GM23248 (cell line): ENCODE measurements at places on chromosomes 5 and 9. TPM values are rescaled to one million over a fixed set of nuclear protein-coding genes. Genes with fewer than 3 reads are reported as not detected.

DNA sequence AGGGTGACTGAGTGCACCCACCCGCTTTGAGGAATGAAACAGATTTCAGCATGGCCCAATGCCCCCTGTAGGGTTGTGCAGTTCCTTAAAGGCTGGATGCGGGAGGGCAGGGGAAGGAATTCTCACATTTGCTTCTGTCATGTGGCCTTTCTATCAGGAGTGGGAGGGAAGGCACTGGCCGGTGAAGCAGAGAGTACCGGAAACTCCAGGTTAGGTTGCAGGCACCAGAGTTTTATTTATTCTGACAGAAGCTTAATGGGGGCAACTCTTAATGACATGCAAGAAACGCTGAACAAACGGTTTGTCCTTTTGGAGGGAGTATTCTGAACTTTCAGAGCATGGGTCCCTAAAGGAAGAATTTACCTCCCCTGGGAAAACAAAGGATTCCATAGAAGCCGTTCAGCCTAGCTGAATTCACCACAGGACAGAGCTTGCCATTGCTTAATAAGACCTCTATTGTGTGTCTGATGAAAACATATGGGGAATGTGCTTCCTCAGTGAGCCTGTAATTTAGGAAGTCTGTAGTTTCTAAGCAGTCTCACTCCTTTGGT lies 44.1 kb upstream of the EQTN start:
- H3K4me1 ChIP-seq: no peaks in the 10 kb centered on the region
- DNase-seq: no peak
- H3K36me3 ChIP-seq: no peaks in the 10 kb centered on the region
- no peaks in the 10 kb centered on the region; the same call in 1 of the 2 replicates for H3K27me3 ChIP-seq
- H3K27ac ChIP-seq: no peak overlapping the region
- no peak overlapping the region for H3K4me3 ChIP-seq

DNA sequence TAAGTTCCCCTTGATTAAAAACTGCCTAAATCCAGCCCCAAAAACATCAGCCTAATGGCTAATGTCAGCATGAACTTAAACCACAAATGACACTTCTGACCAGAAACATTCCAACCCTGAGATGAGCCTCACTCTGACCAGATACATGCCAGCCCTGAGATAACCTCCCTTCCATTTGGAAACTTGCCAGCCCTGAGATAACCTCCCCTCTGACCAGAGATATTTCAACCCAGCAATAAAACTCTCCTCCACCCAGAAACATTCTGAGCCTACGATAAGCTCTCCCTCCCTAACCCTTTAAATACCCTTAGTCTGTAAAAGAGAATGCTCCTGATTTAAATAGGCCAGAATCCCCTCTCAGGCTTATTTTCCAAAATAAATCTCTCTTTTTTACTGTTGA lies 1035.7 kb upstream of the NUDT12 start:
- H3K4me3 ChIP-seq: no peak overlapping the region
- H3K36me3 ChIP-seq: no peaks in the 10 kb centered on the region
- no peaks in the 10 kb centered on the region for H3K4me1 ChIP-seq

- H3K36me3 ChIP-seq: peaks cover 60% of the 10 kb centered on the region
- peaks cover 24% of the 10 kb centered on the region for H3K4me1 ChIP-seq
- H3K4me3 ChIP-seq: no peak overlapping the region
- peak; percentile 66 for DNase-seq
Measured at GRCh38 chr9:35696520-35697215, 6.9 kb upstream of the TPM2 start.

DNA sequence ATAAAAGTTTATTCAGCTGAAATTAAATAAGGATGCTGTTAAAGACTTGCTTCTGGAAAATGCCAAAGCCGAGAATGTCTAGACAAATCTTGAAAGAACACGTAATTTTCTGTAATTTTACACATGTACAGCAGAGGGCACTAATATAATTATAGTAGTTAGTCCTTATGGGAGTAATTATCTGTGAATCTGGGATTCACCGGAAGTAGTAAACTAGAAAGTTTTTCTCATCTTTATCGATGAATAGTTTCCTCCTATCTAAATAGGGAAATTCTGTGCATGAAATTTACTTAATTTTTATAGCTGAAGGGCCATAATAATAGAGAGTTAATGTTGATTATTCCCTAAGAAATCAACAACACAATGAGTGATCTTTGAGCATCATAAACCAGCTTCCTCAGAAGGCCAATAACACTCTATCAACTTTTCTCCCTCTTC lies 18.4 kb upstream of the CNTLN start:
- DNase-seq: peak; percentile 72
- peaks cover 4% of the 10 kb centered on the region; the same call in 1 of the 2 replicates for H3K4me1 ChIP-seq
- no peaks in the 10 kb centered on the region for H3K36me3 ChIP-seq
- no peaks in the 10 kb centered on the region for H3K27me3 ChIP-seq
- peak overlapping the region; percentile 22 for H3K4me3 ChIP-seq
- H3K27ac ChIP-seq: no peak overlapping the region

DNA sequence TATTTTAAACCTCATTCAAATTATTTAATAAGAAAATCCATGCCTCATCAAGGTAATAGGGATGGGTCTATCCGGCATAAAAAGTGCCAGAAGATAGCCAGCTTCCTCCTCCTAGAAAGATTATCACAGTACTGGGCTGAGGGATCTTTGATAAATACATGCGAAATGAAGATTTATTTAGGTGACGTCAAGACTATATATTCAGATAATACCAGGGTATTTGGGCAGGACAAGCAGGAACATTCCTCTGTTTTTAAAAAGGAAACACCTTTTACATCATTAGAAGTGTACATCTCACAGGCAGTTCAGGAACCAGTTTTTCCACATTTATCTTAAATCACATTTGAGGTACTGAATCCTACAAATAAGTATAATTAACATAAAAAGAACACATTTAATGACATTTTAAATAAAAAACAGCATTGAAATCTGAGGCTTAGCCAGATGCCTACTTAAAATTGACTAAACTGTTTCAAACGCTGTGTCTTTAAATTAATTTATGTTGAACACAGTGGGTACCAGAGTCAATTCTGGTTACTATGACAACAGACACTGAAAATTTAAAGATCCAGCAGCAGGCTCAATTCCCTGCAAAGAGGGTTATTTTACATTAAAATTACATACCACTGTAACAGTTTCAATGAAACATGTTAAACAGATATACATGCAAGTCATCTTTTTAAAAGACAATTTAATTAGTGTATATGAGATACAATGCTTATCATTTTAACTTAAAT lies 124.7 kb upstream of the SLCO6A1 start:
- H3K27me3 ChIP-seq: no peaks in the 10 kb centered on the region
- no peak overlapping the region for H3K4me3 ChIP-seq
- no peaks in the 10 kb centered on the region for H3K36me3 ChIP-seq

DNA sequence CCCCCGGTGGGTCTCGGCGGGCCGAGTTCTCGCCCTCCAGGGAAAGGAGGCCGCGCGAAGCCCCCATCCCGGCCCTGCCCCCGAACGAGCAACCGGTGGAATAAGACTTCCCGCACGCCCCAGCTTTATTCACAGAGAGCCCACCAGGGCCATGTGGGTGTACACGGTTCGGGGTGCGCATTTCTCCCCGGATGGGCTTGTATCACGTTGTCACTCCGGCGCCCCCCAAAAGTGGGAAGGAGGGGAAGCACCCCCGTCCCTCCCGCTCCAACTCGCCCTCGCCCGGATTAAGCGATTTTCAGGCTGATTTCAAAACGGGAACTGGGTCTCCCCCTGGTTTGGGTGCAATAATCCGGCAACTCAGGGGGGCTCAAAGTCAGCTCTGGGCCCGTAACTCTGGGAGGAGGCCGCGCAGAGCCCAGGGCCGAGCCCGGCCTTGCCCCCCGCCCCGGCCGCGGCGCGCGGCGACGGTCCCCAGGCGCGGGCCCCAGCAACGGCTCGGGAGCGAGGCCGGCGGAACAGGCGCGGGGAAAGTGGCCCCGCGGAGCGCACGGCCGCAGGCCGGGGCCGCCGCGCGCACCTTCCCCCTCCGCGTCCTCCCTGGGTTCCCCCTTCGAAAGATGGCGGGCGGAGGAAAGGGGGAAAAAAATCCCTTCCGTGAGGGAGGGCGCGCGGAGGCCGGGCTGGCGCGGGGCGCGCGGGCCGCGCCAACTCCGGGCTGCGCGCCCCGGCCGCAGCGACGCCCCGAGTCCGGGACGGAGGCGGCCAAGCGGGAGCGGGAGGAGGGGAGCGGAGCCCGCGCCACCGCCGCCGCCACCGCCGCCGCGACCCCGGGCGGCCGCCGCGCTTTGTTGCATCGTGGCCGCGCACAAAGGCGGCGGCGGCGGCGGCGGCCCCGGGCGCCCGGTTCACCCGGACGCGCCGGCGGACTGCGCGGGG lies 644 bp downstream of the BRD3 start:
- peak; percentile 60 for DNase-seq
- peak overlapping the region; percentile 96 for H3K4me3 ChIP-seq
- no peaks in the 10 kb centered on the region for H3K36me3 ChIP-seq
- 0 out of 2 replicates have a peak, but pooled peaks cover 7% of the 10 kb centered on the region for H3K4me1 ChIP-seq
- peaks cover 22% of the 10 kb centered on the region for H3K27me3 ChIP-seq

- DNase-seq: no peak
- no peaks in the 10 kb centered on the region for H3K4me1 ChIP-seq
- no peak overlapping the region for H3K27ac ChIP-seq
- H3K4me3 ChIP-seq: no peak overlapping the region
- no peaks in the 10 kb centered on the region for H3K27me3 ChIP-seq
Measured at GRCh38 chr9:28808042-28808441, 1234.8 kb upstream of the C9orf72 start.

DNA sequence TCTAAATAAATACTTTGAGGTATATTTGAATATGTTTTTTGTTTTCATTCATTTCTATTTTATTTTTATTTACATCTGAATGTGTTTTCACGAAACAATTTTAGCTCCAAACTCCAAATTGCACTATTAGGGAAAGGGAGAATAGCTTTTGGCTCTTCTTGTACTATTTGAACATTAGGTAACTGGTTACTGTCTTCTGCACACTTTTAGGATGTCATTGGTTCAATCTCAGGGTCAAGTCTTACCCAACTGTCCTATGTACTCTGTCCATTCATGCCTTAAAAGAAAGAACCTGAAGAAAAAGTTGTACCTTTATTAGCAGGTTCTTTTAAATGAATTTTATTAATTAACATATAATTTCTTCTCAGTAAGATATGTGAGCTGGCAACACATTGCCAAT lies 51.6 kb downstream of the ITGA1 start:
- H3K27me3 ChIP-seq: no peaks in the 10 kb centered on the region
- DNase-seq: no peak
- no peak overlapping the region for H3K27ac ChIP-seq
- no peak overlapping the region for H3K4me3 ChIP-seq

- H3K4me1 ChIP-seq: peaks cover 24% of the 10 kb centered on the region
- H3K27me3 ChIP-seq: no peaks in the 10 kb centered on the region
- H3K4me3 ChIP-seq: no peak overlapping the region
- no peaks in the 10 kb centered on the region for H3K36me3 ChIP-seq
- peak; percentile 50 for DNase-seq
Measured at GRCh38 chr9:38079461-38080031, 10.5 kb upstream of the SHB start.

DNA sequence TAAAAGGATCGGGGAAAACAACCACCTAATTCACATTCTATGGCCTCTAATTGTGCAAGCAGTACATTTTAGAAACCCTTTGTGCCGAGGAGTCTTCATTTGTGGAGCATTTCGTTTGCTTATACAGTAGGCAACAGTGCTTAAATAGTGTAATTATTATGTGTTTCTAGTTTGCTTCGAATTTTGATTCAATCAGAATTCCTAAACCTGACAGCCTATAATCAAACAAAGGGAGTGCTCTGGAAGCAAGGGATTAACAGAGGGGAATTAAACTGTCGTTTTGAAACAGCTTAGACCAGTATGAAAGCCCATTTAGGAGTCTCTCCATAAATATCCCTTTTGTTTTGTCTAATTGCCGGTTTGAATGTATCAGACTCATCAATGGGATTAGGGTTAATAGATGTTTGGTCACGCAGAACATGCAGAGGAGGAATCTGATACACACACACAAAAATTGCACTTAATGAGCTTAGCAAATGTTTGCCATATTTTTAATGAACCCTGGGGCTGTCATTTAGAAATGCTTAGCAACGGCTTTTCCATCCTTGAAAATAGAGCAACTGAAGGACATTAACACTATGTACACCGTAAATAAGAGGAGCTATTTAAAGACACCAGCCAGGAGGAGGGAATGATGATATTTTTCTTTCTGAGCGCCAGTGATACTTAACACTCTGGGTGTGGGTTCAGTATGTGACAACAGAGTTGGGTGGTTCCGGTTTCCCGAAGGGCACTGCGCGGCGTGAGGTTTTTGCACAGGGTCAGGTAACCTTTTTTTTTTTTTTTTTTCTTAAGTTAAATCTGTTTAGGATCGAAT lies 404.7 kb downstream of the TLE4 start:
- DNase-seq: no peak
- no peaks in the 10 kb centered on the region for H3K4me1 ChIP-seq
- H3K4me3 ChIP-seq: no peak overlapping the region

GRCh38 chr9:114806526-114806900 lies 674 bp upstream of the TNFSF15 start:
- no peaks in the 10 kb centered on the region for H3K36me3 ChIP-seq
- no peaks in the 10 kb centered on the region for H3K4me1 ChIP-seq

- H3K4me1 ChIP-seq: peaks cover 55% of the 10 kb centered on the region
- no peak overlapping the region for H3K27ac ChIP-seq
- DNase-seq: no peak
- H3K27me3 ChIP-seq: no peaks in the 10 kb centered on the region
- no peak overlapping the region for H3K4me3 ChIP-seq
Measured at GRCh38 chr9:6428940-6429889, 16.2 kb downstream of the UHRF2 start.

GRCh38 chr9:89668216-89668865 lies 63.5 kb downstream of the GADD45G start:
- DNase-seq: no peak
- no peaks in the 10 kb centered on the region for H3K36me3 ChIP-seq
- no peak overlapping the region for H3K4me3 ChIP-seq
- no peaks in the 10 kb centered on the region for H3K4me1 ChIP-seq

DNA sequence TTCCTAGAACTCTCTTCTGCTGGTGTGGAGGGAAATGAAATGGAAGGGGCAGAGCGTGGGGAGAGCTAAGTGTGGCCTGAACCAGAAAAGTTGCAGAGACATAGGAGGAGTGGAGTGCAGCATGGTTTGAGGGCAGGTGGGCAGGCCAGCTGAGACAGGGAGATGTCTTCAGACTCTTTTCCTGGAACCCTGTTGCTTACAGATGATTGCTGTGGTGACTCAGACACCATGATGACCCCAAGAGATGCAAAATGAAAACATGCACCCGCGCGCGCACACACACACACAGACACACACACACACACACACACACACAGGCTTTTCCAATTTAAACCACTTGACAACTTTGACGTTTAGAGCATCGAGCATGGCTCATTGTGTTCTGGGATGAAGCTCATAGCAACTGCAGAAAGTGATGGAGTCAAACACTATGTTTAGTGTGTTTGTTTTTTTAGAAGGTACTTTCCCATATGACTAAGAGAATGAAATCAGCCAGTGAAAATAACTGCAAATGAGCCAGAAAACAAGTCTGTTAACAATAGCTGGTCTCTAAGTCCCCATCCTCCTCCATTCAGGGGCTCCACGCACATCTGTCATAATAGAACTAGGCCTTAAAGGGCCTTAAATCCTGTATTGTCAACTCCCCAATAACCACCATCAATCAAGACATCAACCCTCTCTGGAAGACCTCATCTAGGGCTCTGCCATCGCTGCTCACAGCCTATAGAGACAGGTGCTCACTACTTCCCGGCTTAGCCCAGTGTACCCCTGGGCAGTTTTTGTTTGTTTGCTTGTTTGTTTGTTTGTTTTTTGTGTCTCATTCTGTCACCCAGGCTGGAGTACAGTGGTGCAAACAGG lies 9.6 kb downstream of the TMOD1 start:
- peaks cover 16% of the 10 kb centered on the region for H3K27me3 ChIP-seq
- H3K27ac ChIP-seq: no peak overlapping the region
- H3K4me3 ChIP-seq: no peak overlapping the region
- DNase-seq: peak; percentile 57

Gene GRIN3A
- total RNA-seq: not detected in 2 replicates

Gene RMI1
- 5.1 and 5.7 TPM in 2 replicates for total RNA-seq

Gene TEX48
- total RNA-seq: not detected in 2 replicates
